ENCODE measurements at places on chromosomes 7 and 10.
A peak's percentile ranks its signal among the peaks of the same experiment; 100 is the strongest.

GRCh38 chr10:122481296-122482056 lies 20.1 kb downstream of the HTRA1 start:
- DNase-seq: no peak

GRCh38 chr7:96870934-96871333 lies 134.4 kb upstream of the DLX6 start:
- no peak for DNase-seq

GRCh38 chr10:15684768-15685167 lies 35.0 kb downstream of the ITGA8 start:
- no peak for DNase-seq

DNA sequence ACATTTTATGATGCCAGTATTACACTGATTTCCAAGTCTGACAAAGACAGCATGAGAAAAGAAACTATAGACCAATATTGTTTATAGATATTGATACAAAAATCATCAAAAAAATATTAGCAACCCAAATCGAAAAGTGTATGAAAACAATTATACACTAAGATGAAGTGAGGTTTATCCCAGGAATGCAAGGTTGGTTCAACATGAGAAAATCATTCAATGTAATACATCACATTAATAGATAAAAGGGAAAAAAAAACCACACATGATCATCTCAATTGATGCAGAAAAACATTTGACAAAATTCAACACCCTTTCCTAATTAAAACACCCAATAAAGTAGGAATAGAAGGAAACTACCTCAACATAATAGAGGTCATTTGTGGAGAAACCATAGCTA lies 153.9 kb downstream of the DNAJC1 start:
- DNase-seq: no peak

DNA sequence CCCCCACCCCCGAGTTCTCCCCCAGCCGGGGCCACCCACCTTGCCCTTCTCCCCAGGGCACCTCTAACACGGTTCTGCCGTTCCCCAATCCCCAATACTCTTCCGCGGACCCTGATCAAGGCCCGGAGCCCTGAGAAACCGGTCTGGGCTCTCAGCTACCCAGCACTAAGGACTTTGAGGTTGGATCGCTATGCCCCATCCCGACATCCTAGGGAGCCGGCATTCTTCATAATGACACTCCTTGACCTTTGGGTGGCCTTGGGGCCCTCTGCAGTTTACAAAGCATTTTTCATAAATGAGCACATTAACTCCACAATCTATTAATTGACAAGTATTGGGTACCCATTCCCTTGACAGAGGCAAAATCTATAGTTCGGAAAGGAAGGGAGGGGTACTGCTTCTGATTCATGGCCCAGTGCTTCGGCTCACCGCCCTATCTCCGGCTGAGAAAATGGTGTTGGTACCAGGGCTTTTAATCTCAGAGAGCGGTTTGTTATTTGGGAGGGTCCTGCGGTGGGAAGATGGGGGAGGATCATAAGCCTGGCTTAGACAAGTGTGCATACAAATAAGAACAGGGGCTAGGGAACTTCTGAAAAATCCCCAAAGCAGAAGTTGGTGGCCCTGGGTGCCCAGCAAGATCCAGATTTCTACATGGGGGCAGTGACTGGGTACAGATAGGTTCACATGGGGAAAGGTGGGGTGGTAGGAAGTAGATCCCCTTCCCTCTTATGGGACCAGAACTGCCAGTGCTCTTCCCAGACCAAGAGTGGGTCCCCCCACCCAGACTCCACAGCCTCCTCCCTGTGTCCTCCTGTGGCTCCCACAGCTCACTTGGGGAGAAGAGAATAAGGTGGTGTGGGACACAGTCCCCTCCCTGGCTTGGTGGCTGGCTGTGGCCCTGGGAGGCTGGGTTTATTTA lies 3.2 kb downstream of the IMPDH1 start:
- DNase-seq: no peak

DNA sequence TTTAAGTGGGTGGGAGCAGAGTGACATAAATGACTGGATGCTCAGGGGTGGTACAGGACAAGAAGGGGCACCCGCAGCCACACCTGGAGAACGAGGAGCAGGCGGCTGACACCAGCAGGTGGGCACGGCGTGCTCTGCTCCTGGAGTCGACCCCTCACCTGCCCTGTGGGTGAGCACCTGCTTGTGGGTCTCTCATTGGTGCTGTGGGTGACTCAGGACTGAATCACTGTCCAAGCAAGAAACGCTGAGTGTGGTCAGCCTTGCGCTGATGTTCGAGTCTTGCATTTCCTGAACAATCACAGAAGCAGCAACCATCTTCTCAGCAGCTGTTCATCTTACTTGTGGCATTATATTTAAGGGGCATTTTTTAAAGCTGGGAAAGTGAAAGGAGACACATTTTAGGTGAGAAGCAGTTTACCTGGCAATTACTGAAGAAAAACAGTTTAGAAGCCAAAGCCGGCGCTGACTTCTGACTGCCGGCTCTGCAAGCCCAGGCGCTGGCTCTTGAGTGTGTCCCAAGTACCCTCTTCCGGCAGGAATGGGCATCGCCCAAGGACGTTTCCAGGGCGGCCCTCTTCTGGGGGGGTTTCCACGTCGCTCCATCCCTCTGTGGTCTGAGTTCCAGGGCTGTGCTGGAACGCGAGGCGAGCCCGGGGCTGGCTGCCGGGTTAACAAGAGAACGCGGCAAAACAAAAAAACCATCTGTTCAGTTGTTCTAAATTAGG lies 145.2 kb upstream of the PFKP start:
- no peak for DNase-seq

DNA sequence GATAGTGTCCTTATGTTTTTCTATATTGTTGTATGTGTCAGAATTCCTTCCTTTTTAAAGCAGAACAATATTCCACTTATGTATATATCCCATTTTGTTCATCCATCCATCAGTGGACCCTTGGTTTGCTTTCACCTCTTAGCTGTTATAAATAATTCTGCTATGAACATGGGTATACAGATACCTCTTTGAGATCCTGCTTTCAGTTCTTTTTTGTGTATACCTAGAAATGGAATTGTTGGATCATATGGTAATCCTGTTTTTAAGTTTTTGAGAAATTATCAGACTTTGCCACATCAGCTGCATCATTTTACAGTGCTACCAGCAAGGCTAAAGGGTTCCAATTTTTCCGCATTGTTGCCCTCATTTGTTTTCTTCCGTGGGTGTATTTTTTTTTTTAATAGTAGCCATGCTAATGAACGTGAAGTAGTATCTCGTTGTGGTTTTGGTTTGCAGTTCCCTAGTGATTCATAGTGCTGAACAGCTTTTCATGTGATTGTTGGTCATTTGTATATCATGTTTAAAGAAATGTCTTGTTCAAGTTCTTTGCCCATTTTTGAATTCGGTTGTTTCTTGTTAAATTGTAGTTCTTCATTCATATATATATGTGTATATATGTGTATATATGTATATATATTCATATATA lies 87.8 kb downstream of the LCOR start:
- no peak for DNase-seq

DNA sequence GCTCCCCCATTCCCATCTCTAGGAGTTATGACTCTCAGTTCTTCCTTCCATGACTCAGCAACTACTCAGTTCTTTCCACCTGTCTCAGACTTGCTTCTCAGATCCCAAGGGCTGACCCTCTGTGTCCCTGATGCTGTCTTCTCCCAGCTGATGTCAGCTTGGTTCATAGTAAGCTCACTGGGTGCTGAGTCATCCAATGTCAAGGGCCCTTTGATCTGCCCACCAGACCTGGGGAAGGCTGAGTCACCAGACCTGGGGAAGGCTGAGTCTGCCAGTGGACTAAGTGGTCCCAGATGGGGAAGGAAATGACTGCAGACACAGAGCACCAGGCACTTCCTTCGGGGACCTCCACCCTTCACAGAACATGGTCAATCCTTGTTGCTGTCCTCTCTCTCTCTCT lies 76.1 kb upstream of the ZEB1 start:
- peak; percentile 98 for DNase-seq

- DNase-seq: no peak
Measured at GRCh38 chr7:87709258-87709657, 81.1 kb downstream of the RUNDC3B start.

GRCh38 chr7:100574362-100575205 lies 884 bp upstream of the SAP25 start:
- no peak for DNase-seq

DNA sequence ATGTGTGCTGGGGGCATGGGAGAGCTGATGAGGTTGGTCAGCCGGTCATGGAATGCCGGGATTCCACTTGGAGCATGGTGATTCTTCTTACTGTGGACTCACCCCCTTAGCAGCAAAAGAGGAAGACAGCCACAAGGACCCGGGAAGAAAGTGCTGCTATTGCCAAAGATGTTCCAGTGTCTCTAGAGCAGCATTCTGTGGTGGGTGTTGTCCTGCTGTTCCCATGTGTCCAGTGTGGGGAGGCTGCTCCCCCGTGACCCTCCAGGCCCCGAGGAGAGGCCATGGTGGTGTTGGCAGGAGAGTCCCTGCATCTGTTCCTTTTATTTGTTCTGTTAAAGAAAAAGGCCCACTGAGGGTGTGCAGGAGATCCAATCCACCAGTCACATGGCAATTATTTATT lies 499.4 kb downstream of the RPS24 start:
- DNase-seq: no peak

- DNase-seq: peak; percentile 18
Measured at GRCh38 chr10:76306856-76307255, 875.4 kb downstream of the LRMDA start.

DNA sequence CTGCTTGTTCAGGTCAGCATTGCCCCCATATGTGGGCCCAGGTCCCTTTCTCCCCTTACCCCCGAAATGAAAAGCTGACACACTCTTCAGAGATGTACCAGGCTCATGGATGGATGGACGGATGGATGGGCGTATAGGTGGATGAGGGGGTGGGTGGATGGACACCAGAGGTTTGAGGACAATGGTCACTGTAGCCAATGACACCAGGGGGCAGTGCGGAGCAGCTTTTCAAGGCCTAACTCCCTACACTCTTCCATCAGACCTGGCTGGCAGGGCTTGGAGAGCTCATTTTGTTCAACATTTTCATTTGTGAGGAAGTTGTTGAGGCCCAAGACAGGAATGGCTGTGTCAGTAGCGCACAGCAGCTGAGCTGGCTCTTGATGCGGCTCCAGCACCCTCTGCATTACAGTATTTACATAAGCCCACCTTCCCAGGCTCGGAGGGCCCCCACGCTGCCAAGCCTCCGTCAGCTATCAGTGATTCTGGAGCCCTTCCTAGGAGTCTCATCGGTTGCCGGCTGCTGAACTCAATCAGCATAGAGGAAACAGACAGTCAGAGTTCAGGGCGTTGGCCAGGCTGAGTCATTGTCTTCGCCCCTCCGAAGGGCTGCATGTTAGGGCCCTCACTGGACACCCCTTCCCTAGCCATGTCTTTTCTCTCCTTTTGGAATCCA lies 11.6 kb upstream of the FFAR4 start:
- DNase-seq: peak; percentile 57

DNA sequence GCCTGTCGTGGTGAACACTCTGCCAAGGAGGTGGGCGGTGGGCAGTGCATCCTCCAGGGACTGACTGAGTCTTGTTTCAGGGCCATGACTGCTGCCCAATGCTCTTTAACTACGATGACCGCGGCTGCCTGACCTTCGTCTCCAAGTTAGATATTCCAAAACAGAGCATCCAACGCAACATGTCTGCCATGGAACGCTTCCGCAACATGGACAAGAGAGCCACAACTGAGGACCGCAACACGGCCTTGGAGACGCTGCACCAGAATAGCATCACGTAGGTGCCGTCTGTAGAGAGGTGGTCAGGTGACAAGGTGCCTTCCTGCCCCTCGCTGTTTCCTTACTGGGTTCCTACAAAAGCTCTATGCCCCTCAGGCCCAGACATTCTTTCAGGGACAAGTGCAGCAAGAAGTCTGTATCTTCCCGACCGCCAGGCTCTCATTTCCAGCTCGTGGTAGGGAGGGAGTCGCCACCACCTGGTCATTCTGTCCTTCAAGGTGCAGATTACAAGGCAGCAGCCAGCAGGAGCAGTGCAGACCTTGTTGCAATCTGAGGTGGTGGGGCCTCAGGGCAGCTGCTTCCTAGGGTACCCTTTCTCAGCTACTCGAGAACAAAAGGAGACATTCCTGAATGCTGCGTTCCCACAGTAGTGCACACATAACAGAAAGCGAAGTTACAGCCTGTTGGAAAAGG lies 14.9 kb upstream of the ARPC1B start:
- DNase-seq: no peak

DNA sequence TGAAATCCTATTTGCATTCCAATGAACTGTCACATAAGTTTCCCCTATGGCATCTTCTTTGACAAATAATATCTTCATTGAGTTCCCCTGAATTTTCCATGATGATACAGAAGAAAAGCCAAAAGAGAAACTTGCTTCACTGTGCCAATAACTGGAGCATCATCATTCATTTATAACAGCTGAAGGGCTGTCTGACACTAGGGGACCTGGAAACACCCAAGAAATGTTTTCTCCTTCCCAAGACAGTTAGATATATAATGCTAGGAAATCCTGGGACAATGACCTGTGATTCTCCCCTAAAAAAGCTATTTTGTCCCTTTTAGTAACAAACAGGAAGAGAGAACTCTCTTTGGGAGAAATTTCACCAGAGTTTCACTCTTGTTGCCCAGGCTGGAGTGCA lies 133.6 kb downstream of the SEMA3C start:
- no peak for DNase-seq

DNA sequence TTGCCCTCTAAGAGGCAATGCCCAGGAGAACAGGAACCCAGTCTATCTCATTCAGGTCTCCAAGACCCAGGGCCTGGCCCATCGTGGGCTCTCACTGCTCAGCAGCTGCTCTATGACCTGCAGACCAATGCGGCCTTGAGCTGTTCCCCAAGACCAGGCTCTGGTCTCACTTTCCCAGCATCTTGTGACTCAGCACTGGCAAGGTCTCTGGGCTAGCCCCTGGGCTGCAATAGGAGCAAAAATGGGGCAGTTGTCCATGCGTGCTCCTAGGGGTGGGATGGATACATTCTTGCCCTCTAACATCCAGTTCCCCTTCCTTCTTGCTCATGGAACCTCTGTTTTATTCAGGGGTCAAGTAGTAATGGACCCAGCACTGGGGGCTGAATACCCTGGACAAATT lies 13.5 kb downstream of the GCK start:
- DNase-seq: no peak
